ENCODE measurements at places on chromosomes 5 and 9. TPM values are rescaled to one million over a fixed set of nuclear protein-coding genes. Genes with fewer than 3 reads are reported as not detected.

DNA sequence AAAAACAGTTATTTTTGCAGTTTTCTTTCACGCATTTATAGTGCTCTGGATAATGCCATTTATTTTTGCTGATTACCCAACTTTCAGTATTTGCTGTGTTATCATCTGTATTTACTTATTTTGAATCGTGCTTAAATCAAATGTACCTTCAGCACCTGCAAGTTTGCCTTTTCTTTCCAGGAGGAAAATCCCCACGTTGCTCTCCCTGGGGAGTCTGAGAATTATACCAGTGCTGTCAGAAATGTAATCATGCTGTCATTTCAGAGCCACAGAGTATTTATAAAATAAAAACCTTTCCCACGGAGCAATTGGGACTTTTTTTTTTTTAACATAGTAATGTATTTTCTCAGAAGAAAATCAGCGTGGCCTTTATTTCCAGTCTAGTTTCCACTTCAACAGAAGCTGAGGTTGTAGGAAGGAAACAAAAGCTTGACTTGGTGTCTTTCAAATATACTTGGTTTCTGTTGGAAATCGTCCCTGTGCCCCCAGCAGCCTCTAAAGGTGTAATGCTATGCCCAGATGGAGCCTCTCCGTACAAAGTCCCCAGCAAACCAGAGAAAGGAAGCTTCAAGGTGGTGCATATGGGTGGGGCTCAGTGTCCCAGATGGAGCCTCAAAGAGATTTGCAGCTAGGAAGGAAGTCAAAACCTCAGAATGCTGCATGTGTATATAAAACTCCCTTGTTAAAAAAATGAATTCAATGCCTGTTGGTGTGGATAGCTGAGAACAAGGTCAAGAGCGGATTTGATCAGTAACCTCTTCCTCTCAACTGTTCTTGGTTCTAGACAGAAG lies 2.1 kb downstream of the GPR150 start:
- no peak for DNase-seq

DNA sequence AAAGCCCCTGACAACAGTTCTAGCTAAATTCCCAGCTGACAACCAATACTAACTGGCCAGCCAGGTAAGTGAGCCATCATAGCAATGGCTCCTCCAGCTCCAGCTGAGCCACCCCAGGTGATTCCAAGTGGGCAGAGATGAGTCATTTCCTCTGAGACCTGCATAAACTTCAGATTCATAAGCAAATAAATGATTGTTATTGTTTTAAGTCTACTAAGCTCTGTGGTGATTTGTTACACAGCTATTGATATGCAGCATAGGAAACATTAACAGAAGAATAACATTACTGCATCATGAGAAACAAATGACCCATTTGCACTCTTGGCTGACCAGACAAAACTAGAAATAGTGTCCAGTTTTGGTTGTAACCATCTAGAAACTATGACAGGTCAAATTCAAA lies 60.3 kb downstream of the TTC39B start:
- DNase-seq: peak; percentile 50

Gene P4HA2
- polyA plus RNA-seq: 36.1 TPM

- DNase-seq: no peak
These were observed 1013.4 kb upstream of the COX7C start for GRCh38 chr5:85604378-85604777.

Gene INSL6
- polyA plus RNA-seq: not detected

Gene GABBR2
- polyA plus RNA-seq: not detected

GRCh38 chr5:84487963-84488362 lies 103.3 kb upstream of the EDIL3 start:
- no peak for DNase-seq

- DNase-seq: no peak
These were observed 140.8 kb upstream of the ISL1 start for GRCh38 chr5:51242456-51242855.

DNA sequence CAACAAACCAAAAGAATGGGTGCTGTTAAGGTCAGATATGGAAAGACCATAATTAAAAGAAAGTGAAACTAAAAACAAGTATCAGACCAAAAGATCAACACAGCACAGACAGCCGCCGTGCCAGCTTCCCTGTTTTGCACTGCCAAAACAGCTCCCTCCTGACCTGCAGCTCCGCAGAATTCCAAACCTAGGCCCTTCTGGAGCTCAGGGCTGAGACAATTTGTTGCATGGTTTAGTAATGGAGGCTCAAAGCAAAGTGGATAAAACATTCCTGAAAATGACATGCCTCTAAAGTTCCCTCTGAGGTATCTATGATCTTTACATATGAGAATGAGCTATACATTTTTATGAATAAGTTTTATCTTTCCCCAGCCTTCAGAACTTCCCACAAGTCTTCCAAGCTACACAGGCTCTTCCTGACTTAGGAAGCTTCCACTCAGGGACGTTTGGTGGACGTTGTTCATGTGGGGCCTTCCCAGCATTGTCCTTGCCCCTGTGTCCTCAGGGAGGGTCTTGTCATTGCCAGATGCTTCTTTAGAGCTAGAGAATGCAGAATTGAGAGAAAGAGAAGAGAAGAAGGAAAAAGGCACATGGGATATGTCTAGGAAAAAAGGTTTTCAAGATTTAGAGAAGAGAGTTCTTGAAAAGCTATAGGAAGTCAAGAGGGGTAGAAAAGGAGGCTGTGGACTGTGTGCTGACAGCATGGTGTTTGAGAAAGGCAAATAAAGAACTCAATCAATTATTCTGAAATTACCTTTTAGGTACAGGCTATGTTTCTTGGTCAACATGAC lies 28.4 kb upstream of the SSBP2 start:
- DNase-seq: no peak

DNA sequence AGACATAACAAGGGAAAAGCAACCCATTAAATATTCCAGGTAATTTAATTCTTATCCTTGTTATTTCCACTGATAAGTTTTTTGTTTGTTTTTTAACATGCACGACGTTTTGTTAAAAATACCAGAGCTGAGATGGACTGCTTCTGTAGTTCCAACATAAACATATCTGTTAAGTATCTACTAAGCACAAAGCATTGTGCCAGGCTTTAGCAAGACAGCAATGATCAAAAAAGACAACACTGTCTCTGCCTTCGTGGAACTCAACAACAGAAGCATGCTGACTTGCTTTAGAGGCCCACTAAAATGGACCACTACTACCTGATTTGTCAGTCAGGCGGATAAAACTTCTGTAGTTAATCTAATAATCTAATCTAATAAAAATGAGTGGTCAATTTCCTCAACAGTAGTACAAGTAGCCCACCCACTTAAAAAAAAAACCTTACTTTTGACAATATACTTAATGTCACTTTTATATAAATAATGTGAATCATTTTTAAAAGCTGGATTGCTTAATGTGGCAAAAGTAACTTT lies 3.1 kb downstream of the RAB14 start:
- DNase-seq: no peak

DNA sequence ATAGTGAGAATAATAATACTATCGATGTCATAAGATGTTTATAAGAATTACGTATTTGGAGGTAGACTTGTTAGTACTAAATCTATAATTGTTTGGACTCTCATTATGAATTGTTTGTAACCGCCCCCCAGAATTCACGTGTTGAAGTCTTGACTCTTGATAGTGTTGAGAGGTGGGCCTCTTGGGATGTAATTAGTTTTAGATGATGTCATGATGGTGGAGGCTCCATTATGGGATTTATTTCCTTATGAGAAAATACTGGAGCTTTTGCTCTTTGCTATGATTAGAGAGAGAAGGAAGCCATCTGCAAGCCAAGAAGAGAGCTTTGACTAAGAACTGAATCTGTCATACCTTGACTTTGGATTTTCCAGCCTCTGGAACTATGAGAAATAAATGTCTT lies 142.2 kb downstream of the PRDM9 start:
- no peak for DNase-seq
